ENCODE measurements at places on chromosomes 2 and 18.

DNA sequence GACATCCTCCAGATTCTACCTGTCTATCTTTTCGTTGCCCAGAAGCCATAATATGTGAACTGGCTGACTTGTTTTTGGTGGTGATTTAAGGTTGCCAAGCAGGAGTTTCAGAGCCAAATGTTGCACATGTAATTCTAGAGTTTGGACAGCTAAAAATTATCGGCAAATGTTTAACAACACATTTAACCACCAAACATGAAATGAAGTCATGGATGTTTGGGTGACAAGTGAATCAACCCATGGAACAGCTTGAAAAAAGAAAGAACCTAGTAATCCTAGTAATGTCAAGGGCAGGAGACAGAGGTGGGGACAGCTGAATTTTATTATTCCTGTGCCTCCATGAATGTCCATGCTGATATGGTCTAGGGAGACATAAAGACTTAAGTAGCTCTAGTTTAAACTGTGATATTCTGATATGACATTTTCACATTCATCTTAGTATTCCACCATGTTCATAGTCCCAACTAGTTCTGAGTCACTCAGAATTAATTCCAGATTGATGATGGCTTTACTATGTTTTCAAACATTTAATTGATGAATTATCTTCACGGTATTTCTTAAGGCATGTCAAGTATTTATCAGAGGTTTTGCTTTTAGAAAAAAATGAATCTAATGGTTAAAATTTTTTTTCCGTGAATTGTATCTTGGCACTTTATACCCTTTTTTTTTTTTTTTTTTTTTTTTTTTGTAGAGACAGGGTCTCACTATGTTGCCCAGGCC lies 101.7 kb downstream of the SOCS6 start:
- DNase-seq, result no peak

DNA sequence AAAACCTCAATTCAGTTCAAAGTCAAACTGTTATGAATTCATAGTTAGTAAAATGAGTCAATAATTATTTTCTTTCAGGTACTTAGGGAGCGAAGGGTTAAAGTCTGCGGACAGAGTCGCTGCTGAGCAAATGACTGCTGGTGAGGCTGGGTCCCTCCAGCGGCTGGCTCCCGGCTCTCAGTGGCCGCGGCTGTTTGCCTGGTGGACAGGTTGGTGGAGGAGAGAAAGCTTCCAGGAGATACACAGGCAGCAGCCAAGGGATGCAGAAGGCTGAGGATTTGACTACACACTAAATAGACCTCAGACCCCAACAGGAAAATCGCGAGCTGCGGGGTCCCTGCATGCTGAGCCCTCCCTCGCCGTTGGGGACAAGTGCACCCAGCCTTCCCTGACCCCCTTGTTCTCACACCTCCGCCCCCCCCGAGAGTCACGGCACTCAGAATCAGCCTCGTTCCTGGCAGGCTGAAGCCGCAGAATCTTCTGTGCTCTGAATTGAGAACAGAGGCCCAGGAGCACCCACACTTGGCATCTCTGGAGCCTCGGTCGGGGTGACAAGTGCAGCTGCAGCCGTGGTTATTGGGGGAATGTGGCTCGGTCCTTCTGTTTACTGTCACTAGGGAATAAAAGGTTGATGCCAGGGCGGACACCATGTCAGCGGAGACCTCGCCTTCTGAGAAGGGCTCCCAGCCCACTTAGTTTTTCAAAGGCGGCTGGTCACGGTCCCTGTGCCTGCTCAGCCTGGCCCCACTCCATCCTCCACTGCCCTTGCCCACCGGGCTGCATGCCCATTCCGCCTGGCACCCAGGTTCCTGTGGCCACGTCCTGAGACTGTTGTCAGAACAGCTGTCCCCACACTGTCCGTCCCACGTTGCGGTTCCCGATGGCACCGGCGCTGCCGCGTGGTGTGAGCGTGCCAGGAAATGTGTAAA lies 74.0 kb downstream of the SLC66A2 start:
- DNase-seq, result no peak

DNA sequence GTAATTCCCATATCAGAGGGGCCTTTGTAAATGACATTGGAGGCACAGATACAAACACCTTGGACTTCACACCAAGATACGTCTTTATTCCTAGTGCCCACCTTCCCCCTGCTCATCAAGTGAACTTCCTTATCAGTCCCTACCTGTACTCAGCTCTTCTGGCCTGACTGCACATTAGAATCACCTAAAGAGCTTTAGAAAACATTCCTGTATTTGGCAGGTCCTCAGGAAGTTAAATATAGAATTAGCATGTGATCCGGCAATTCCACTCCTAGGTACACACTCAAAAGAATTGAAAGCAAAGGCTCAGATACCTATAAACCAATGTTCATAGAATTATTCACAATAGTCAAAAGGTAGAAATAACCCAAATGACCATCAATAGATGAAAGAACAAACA lies 46.6 kb downstream of the ALK start:
- DNase-seq, result no peak

GRCh38 chr18:3340682-3341097 lies 78.8 kb downstream of the MYL12B start:
- DNase-seq, result no peak

- no peak for DNase-seq
These were observed 80.9 kb downstream of the SMC6 start for GRCh38 chr2:17672583-17673317.

DNA sequence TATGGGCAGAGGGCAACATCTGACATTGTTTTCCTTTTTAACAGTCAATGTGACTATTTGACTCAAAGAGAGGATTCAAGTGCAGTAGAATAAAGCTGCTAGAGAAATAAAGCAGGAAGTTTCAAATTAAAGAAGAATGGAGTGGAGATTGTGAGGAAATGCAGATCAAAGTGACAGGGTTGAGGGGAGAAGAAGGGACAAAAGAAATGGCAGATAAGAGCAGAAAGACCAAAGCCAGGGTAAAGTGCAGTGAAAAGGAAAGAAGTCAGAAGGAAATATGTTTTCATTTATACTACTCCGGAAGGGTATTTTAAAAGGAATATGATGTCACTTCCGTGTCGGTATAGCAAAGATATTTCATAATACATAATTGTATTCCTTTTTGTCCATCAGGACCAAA lies 297.5 kb upstream of the CRIM1 start:
- no peak for DNase-seq

GRCh38 chr18:70299393-70299792 lies 10.5 kb downstream of the SOCS6 start:
- no peak for DNase-seq

DNA sequence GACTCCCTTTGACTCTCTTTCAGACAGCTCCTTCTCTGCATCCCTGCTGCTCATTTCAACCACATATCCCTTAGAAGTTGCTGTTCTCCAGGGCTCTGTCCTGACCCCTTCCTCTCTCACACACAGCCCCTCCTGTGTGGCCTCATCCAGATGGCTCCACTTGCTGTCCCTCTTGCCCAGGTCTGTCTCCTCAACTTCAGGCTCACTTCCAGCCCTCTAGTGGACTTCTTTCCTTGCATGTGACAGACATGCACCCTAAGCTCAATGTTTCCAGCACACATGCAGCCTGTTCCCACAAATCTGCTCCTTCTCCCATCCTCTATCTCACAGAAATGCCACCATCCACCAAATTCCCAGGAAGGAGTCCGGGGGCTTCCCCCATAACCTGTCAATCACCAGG lies 9.0 kb upstream of the MRPL19 start:
- no peak for DNase-seq

- DNase-seq, result no peak
These were observed 132.6 kb upstream of the ZNF236 start for GRCh38 chr18:76689646-76690264.

GRCh38 chr2:63056107-63057050 lies 5.7 kb downstream of the OTX1 start:
- no peak for DNase-seq

DNA sequence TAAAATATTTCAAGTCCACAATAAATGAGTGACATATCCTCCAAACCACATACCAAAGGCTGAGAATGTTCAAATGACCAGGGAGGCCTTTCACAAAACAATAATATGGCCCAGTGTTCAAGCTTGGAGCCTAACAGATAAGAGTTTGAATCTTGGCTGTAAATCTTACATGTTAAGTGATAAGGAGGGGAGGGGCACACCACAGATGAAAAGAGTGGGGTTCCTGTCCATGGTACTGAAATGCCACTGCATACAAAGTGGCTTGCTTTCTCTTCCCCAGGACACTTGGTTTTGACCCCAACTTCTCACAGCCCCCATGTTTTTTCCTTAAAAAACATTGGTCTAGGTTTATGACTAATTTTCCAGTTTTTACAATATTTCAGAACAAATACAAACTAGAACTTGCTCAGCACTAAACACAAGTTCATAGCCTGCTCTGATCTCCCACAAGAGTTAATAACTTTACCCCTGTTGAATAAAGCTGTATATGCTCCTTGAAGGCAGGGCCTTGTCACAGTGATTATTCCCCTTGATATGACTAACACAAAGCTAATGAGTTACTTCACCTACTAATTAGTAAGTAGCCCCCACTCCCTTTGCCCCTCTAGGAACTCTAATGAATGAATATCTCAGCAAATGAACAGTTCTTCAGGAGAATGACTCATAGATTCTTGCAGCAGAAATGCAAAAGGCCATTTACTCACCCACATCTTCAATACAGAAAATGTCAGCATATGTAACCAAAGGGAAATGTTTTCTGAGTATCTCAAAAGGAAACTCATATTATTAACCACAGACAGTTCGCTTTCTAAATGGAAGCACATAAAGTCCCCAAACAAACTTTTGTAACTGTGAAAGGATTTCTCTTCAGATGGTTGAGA lies 142.2 kb downstream of the SATB2 start:
- no peak for DNase-seq

DNA sequence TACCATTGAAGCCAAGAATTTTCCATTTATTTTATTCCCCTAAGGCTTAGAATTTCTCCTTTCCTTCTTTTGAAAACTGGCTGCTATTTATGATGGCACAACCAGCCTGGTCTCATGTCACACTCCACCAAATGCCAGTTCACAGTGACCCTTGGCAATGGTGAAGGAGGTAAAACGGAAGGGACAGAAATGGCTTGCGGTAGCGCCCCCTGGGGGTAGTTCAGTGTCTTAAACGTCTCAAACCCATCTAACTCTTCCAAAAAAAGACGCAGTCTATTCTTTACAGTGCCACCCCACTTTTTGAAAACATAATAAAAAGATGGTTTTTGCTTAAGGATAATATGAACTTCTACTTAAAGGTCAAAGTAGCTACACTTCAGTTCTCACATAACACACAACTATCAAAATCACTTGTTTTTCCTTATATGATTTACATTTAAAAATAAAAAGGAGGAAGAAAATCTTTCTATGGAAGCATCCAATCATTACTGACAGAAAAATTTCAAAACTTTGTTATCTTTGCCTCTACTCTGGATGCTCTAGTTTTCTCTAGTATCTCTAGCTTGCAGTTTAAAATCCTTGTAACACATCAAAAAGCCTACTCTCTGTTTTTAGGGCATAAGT lies 28.0 kb downstream of the PNO1 start:
- DNase-seq, result peak; percentile 10

DNA sequence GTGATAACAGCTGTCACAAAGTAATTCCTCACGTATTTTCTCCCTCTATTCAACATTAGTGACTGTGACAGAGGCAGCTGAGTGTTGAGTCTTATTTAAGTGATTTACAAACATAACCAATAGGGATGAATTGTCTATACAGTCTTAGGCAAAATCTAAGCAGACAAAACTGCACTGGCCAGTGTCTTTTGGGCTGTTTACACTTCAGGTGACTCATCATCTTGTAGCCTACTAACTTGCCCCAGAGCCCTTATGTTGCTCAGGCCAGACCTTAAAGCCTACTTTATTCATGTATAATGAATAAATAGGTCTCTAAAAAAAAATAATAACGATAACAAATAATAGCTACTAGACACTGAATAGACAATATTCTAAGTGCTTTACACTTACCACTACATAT lies 17.2 kb downstream of the THOC1 start:
- DNase-seq, result no peak

DNA sequence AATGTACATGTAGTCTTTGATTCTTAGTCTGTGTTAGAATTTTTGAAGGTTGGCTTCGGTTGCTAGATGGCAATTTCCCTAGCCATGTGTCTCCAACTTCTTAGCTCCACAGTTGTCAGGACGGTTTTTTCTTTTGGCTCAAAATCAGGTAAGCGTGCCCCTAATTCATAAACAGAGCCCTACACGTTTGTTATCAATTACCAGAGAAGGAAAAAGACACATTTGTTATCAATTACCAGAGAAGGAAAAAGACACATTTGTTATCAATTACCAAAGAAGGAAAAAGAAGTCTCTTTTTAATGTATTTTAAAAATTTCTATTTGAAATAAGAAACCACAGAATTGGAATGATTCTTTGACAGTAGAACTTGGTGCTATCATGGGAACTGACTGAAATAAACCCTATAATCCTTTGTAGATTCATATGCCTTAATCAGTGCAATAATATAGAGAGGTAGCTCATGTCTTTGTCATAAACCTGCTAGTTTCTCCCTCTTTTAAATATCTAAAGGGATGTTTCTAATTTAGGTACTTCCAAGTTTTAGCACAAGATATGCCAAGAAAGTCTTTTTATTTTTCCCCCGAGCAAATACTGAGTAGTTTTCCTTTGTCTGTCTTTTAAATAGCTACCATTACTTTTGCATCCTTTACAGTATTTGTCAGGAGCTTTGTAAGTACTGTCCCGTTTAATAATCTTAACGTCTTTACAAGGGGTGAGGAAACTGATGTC lies 35.9 kb downstream of the CAMKMT start:
- DNase-seq, result no peak

DNA sequence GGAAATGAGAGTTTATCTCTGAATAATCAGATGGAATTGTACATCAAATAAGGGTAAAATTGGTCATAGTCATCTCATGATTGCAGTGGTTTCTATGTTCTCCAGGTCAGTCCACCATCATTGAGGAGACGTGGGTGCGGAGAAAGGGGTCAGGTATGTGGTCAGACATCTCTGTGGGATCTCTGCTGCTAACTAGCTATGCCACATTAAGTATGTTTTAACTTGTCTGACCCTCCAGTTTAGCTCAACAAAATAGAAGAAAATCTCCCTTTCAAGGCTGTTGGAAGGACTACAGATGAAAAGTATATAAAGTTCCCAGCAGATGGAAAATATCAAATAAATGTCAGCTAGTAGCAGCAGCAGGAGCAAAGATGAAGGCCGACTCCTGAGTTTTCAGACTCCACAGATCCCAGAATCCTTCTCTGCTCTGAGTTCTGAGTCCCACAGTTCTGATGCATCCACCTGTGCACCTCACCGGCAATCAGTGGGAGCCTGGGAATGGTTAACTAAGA lies 106.6 kb upstream of the CYP1B1 start:
- no peak for DNase-seq

DNA sequence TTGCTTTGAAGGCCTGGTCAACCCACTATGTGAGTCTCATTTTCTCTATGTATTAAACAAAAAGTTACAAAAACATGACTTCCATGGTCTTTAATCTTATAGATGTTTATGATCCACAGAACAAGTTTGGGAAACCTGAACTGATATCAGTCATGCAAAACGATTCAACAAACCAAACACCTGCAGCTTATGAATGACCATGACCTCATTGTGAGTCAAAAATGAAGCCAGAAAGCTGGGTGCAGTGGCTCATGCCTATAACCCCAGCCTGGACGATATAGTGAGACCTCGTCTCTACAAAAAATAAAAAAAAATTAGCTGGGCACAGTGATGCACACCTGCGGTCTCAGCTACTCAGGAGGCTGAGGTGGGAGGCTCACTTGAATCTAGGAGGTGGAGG lies 270.4 kb upstream of the CCDC68 start:
- DNase-seq, result no peak
